ENCODE measurements at places on chromosomes 2 and 18.

GRCh38 chr2:23556929-23557328 lies 171.9 kb downstream of the KLHL29 start:
- DNase-seq, result no peak

GRCh38 chr2:121949271-121949670 lies 193.8 kb downstream of the TSN start:
- DNase-seq, result no peak

- DNase-seq, result no peak
These were observed 5.8 kb downstream of the DLX2 start for GRCh38 chr2:172096626-172097547.

DNA sequence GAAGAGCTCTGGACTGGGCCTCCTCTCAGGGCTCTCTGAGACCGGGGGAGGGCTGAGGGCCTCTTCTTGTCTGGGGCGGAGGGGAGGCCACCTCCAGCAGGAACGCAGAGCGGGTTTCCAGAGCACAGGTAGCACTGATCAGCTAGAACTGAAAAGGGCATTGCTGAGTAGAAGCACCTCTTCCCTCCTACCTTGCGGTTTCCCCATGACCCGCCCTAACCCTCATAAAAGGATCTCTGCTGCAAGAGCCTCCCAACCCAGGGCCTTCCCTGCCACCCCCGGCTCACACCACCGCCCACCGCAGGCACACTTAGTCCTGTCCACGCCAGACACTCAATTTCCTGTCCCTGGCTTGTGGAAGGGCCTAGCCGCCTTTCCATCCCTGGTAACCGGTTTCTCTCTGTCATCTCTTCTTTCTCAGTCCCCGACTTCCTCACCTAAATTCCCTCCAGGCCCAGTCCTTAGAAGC lies 966 bp downstream of the ADCY3 start:
- peak; percentile 62 for DNase-seq

GRCh38 chr2:195117011-195117410 lies 540.0 kb upstream of the SLC39A10 start:
- DNase-seq, result no peak

DNA sequence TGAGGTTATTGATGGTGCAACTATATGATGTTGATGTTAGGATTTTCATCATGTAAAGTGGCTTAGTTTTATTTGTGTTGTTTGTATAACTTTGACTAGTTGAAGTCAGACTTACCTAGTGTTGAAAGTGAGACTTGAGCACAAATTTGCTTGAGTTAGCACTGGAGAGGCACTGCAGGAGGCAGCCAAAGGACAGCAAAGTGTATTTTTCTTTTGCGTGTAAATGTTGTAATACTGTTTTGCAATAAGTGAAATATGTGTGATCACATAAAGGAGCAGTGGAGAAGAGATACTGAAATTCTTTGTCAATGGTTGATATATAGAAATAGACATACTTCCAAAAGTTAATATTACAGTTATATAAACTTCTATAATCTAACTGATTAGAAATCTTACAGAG lies 332.0 kb upstream of the RAB12 start:
- DNase-seq, result no peak
